Nephron progenitor cell (in vitro differentiated cells): ENCODE measurements at places on chromosomes 7 and 10.

DNA sequence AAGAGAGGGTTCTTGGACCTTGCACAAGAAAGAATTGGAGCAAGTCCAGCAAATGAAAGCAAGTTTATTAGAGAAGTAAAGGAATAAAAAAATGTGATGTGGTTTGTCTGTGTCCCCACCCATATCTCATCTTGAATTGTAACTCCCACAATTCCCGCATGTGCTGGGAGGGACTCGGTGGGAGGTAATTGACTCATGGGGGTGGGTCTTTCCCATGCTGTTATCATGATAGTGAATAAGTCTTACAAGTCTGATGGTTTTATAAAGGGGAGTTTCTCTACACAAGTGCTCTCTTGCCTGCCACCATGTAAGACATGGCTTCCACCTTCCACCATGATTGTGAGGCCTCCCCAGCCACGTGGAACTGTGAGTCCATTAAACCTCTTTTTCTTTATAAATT lies 39.2 kb upstream of the FZD9 start:
- DNase-seq: no peak

DNA sequence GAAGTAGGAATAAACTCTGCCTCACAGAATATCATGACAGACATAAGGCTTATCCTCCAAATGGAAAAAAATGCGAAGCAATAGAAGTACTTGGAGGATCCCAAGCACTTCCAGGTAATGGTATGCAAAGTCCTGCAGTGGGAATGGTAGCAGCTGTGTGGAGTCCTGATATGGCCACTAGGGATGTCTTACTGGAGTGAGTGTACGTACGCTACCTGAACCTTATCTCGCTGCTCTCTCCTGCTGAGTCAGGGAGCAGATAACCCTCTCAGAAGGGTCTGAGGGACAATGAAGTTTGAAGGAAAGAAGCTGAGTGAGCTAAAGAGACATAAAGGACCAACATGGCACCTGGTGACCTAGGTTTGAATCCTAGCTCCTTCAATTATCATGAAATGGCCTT lies 42.2 kb downstream of the CH25H start:
- no peak for DNase-seq

GRCh38 chr10:112911206-112911605 lies 38.8 kb upstream of the TCF7L2 start:
- no peak for DNase-seq

- DNase-seq: no peak
Measured at GRCh38 chr10:18616337-18616736, 35.0 kb downstream of the NSUN6 start.

GRCh38 chr10:95336702-95337101 lies 45.9 kb upstream of the PDLIM1 start:
- no peak for DNase-seq

GRCh38 chr10:5585517-5586206 lies 60.9 kb downstream of the CALML3 start:
- DNase-seq: no peak

GRCh38 chr10:117136391-117136975 lies 1.6 kb downstream of the VAX1 start:
- DNase-seq: no peak

- DNase-seq: no peak
Measured at GRCh38 chr7:27220440-27220955, 20.6 kb upstream of the HOXA13 start.

- no peak for DNase-seq
Measured at GRCh38 chr7:86929293-86930109, 130.0 kb downstream of the ELAPOR2 start.

DNA sequence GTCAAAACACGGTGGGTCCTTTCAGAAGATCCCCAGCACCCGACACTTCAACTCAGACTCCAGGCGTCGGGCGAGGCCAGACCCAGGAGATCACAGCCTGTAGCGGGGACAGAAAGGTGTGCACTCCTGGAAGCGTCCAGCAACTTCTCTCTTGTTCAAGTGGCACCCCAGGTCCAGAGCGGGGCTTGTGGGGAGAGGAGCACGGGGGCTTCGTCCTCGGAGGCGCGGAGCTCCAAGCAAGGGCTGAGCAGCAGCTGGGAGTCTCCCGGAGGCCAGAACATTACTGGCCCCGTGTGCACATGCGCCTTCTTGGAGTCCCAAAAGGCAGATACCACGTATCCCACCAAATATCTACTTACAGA lies 54.9 kb downstream of the ZRANB1 start:
- DNase-seq: no peak

DNA sequence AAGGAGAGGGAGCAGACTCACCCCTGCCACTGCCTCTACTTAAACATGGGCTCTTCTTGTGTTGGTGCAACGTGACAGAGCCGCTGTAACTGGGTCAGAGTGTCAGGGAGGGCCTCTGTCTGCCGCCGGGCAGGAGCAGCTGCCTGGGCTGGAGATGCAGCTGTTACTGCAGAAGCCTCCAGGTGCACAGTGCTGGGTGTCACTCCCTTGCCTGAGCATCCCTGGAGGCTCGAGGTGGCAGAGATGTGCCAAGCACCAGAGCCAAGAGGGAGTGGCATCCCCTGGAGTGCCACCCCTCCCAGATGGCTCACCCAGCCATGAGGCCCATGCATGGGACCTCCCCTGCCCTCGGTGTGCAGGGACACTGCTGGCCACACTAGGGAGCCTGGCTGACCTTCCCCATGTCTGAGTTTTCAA lies 145.7 kb downstream of the PRPF18 start:
- no peak for DNase-seq

DNA sequence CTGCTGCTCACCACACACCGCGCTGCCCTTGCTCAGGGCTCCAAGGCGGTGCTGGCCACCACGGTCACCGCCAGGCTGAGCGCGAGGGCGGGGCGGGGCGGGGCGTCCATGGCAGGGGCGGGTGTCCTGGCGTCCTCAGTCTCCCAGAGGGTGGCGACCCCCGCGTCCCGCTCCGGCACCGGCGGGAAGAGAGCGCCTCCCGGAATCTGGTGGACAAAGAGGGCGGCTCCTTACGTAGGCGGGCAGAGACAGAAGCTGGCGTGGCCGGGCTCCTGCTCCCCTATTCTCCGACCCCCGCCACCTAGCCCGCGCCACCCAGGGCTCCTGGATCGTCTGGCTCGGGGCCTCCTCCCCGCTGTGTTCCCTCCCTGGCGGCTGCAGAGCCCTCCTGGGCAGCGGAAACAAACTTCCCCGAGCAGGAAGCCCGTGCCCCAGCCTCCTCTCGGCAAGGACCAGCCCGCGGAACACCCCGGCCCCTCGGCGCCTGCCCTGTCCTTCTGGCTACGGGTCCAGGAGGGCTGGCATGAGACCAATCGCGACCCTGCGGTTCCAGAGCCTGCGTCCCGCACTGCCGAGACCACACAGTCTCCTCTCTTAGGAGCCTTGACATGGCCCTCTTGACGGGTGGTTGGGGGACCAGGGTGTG lies 133.8 kb upstream of the ZNF92 start:
- peak; percentile 89 for DNase-seq

DNA sequence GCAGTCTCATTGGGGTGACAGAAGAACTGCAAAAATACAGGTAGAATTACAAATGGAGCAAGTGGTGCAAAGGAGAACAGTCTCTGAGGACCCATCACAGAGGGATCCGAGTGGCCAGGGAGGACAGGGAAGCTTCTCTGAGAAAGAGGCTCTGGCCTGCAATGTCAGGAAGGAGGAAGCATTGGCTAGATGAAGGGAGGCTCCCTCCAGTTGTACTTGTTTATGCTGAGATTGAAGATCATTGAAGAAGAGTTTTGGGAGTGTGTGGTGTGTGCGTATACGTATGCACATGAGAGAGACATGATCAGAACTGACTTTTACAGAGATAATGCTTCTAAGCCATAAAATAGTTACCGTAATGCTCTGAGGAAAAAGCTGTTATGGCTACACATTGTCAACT lies 274.7 kb upstream of the FZD8 start:
- DNase-seq: no peak

DNA sequence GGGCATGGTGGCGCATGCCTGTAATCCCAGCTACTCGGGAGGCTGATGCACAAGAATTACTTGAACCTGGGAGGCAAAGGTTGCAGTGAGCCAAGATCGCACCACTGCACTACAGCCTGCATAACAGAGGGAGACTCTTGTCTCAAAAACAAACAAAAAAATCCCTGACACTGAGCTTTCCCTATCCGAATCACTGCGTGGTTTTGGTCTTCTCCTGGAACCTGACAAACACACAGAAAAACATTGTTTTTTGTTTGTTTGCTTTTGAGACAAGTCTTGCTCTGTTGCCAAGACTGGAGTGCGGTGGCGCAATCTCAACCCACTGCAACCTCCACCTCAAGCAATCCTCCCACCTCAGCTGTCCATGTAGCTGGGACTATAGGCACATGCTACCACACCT lies 50.4 kb upstream of the PTPRN2 start:
- no peak for DNase-seq

GRCh38 chr7:36937754-36938563 lies 213.7 kb upstream of the AOAH start:
- DNase-seq: no peak

- DNase-seq: no peak
Measured at GRCh38 chr10:105514106-105514505, 873.0 kb downstream of the SORCS3 start.

GRCh38 chr7:11714676-11715075 lies 117.3 kb downstream of the THSD7A start:
- DNase-seq: no peak

DNA sequence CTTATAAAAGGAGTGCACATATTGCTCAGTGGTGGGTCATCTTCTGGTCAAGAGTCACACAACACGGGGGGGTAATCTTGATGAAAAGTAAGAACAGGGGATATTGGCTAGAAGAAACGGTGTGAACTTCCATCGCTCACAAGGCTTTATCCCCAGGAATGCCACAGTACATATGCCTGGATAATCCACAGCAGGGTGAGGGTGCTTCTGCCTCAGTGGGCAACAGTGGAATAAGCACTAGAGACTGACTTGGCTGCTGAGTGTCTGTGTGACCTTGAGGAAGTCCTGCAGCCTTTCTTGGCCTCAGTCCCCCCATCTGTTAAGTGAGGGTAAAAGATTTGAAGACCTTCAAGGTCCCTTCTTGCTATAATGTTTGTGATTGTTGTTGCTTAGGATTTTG lies 44.9 kb upstream of the SHH start:
- DNase-seq: no peak

- DNase-seq: no peak
Measured at GRCh38 chr7:21640105-21640504, 97.3 kb downstream of the DNAH11 start.

GRCh38 chr10:75682649-75683557 lies 251.5 kb downstream of the LRMDA start:
- DNase-seq: no peak

DNA sequence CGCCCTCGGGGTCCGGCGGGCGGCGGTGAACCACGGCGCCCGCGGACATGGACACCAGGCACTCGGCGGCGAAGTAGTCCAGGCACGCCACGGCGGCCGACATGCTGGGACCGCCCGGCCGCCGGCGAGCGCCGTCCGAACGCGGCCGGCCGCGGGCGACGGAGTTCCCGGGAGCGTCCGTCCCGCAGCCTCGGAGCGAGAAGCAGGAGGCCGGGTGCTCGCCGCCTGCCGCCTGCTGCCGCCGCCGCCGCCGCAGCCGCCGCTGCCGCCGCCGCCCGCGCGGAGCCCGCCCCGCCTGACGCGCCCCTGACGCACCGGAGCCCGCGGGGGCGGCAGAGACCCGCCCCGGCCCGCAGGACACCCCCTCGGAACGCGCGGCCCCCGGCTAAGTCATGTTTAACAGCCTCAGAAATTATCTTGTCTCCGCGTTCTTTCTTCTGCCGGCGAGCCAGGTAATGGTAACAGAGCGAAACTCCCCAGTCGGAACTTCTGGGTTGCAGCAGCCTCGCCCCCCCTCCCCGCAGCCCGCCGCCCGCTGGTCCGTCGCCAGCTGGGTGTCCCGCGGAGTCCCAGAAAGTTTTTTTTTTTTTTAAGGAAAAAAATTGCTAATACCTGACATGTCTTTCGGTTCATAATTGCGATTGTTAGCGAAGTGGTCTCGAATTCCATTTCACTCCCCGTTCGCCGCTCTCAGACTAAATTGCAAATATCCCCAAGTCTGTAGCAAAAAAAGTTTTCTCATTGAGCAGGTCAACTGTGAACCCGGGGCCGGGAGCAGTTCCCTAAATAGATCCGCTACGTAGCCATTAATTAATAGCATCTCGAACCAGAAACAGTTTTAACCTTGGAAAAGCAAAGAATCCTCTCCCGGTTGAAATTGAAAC lies at the start of gene KLF14:
TSS of gene KLF14 (minus strand) at position 277 of the 884 bp plus-strand sequence. CDS start at position 103, 174 bp downstream.
- peak; percentile 64 for DNase-seq

DNA sequence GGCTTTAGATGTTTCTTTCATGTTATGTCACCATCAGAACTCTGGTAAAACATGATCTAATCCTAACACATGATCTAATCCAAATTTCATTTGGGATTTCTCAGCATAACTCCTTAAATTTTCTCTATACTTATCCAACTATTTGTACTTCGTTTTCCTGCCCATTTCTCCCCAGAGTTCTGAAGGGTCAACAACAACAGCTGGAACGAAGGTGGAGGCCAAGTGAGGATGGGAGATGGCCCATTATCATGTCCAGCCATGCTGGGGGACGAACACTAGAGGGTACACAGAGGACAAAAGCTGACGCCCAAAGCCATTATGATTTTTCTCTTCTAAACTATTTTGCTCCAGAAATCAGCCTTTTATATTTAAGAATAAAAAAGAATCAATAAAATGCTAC lies 185.4 kb downstream of the DOCK4 start:
- DNase-seq: no peak

- DNase-seq: no peak
Measured at GRCh38 chr10:24901686-24902399, 50.6 kb downstream of the PRTFDC1 start.

DNA sequence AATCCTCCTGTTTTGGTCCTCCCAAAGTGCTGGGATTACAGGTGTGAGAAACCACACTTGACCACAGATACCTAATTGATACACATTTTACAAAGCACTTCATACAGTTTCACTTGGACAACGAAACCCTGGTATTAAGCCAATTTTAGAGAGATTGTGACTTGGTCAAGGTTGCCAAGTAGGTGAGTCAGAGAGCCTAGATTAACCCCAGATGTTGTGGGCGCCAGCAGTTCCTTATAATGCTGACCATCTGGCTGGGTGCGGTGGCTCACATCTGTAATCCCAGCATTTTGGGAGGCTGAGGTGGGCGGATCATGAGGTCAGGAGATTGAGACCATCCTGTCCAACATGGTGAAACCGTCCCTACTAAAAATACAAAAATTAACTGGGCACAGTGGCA lies 4.9 kb upstream of the PHKG1 start:
- DNase-seq: no peak
